ENCODE measurements at places on chromosomes 5 and 9. TPM values are rescaled to one million over a fixed set of nuclear protein-coding genes. Genes with fewer than 3 reads are reported as not detected.

FGF1 gene
- not detected for total RNA-seq

GRCh38 chr9:18675332-18675731 lies 201.4 kb downstream of the ADAMTSL1 start:
- no peaks in the 10 kb centered on the region for H3K27me3 ChIP-seq
- no peaks in the 10 kb centered on the region for H3K36me3 ChIP-seq
- no peak for DNase-seq
- H3K4me3 ChIP-seq, result no peak overlapping the region

RMRP gene
- 1,959 TPM for total RNA-seq

DNA sequence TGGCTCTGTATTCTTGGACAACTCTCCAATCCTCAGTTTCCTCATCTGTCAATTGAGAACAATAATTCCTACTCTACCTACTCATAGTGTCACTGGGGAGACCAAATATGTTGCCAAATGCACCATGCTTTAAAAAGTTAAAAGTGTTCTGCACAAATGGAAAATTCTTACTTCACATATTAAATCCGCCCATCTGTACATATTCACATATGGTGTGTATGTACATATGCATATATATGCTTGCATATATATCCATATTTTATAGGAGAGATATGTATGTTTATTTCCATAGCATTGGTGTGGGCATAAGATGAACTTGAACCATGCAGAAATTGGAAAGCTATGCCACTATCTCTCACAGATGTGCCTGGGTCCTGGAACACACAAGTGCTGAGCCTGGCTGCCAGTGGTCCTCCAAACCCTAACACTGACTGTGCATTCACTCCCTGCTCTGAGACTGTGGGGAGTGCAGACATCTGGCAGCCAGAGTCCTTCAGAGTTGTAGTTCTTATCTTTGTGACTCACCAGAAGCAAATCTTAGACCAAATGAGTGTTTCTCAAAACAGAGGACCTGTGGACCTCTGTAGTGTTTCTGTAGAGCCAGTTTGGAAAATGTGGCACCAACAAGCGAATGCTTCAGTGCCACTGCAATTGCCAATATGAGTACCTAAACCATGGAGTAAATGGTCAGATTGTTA lies 168.7 kb downstream of the GRIA1 start:
- DNase-seq, result no peak
- peaks cover 2% of the 10 kb centered on the region for H3K27me3 ChIP-seq
- no peaks in the 10 kb centered on the region for H3K4me1 ChIP-seq
- H3K4me3 ChIP-seq, result no peak overlapping the region
- H3K27ac ChIP-seq, result no peak overlapping the region

PCDHA9 gene
- not detected for total RNA-seq

PSMB7 gene
- 121 TPM for total RNA-seq

DNA sequence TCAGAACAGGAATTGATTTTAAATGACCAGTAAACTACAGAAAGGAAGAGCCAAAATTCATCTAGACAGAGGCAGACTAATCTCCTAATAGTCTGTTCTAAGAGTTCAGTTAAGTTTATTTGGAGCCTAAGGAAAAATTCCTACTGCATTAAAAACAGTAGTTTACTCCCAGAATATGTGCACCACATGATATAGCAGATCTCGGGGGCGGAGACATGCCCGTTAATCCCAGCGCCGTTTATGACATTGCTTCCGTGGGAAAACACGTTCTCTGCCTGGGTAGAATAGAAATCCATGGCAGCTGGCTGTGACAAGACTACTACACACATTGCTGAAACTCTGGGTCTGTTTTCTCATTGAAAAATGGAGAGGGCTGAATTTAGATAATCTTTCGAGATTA lies 11.4 kb downstream of the HABP4 start:
- H3K27ac ChIP-seq, result no peak overlapping the region
- H3K4me3 ChIP-seq, result no peak overlapping the region
- H3K4me1 ChIP-seq, result peaks cover 4% of the 10 kb centered on the region
- no peak for DNase-seq

PRRX2 gene
- 0.15 TPM for total RNA-seq

- H3K4me3 ChIP-seq, result no peak overlapping the region
- H3K27me3 ChIP-seq, result no peaks in the 10 kb centered on the region
- H3K36me3 ChIP-seq, result no peaks in the 10 kb centered on the region
- H3K27ac ChIP-seq, result no peak overlapping the region
Measured at GRCh38 chr5:64944868-64945267, 176.1 kb downstream of the CWC27 start.

GRCh38 chr5:68861099-68861498 lies 232.7 kb upstream of the SLC30A5 start:
- no peak overlapping the region for H3K27ac ChIP-seq
- H3K27me3 ChIP-seq, result no peaks in the 10 kb centered on the region
- no peak for DNase-seq

- H3K4me1 ChIP-seq, result peaks cover 40% of the 10 kb centered on the region
- DNase-seq, result no peak
- peaks cover 56% of the 10 kb centered on the region for H3K27me3 ChIP-seq
- H3K27ac ChIP-seq, result peak overlapping the region; percentile 19
- H3K36me3 ChIP-seq, result no peaks in the 10 kb centered on the region
Measured at GRCh38 chr5:1007221-1007680, 1.4 kb upstream of the NKD2 start.

DNA sequence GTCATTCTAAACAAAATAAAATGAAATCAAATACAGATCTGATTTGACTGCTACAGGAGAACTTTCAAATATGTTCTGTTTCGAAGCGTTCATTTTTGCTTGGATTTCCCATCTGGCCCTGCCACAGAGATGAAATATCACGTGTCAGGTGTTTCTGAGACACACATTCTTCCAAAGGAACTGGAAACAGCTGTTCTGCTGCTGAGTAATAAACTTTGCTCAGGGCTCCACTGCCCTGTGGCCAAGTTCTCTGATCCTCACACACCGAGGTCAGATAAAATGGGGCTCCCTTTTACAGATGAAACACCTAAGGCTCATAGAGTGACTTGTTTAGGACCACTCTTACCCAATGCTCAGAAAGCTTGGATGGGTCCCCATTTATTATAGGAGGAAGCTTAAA lies 42.5 kb downstream of the FRMPD1 start:
- H3K27me3 ChIP-seq, result peaks cover 46% of the 10 kb centered on the region
- H3K4me1 ChIP-seq, result no peaks in the 10 kb centered on the region
- H3K4me3 ChIP-seq, result no peak overlapping the region
- DNase-seq, result no peak

- peak overlapping the region; percentile 0 for H3K4me3 ChIP-seq
- peak overlapping the region; percentile 82 for H3K27ac ChIP-seq
- peaks cover 23% of the 10 kb centered on the region for H3K27me3 ChIP-seq
- peak; percentile 85 for DNase-seq
- H3K36me3 ChIP-seq, result peaks cover 1% of the 10 kb centered on the region
Measured at GRCh38 chr9:127004946-127005769, 90.6 kb downstream of the RALGPS1 start.

TMEM171 gene
- total RNA-seq, result not detected

TMEM215 gene
- not detected for total RNA-seq

DNA sequence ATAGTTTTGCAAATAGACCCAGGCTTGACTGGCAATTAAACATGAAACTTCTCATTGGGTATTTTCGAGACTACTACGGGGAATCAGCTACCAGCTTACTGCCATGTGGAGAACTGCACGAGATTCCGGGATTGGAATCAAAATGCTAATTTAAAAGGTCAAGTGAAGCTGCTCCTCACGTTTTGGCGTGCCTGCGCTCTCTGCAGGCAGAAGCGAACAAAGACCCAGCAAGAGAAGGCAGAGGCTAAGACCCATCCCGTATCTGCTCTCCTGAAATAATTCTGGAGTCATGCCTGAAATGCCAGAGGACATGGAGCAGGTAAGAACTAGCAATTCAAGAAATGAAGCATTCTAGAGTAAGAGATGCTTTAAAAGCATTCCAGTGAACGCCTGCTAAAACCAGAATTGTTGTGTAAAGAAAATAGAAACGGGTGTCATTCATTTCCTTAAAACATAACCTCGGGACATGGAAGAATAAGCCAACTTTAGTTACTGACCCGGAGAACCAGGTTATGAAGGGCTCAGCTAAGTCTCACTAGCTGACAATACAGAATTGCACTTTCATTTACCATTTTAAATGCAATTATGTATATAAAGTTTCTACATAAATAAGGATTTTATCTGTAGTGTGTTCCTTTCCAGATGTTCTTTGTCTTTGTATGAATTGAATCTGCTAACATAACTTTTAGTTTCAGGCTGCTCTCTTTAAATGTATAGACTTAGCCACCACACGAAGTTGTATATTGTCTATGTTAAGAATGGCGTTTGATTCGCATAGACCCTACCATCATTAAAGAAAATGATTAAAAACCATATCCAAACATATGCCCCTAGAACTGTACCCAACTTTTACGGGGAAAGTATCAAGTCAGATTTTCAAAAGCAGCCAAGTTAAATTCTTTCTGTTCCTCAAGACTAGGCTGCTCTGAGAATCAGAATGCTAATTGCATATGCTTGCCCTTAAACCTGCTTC lies 2.0 kb upstream of the MAT2B start:
- H3K27me3 ChIP-seq, result no peaks in the 10 kb centered on the region
- peak overlapping the region; percentile 88 for H3K4me3 ChIP-seq
- H3K36me3 ChIP-seq, result peaks cover 7% of the 10 kb centered on the region
- DNase-seq, result peak; percentile 49
- peak overlapping the region; percentile 96 for H3K27ac ChIP-seq

DNA sequence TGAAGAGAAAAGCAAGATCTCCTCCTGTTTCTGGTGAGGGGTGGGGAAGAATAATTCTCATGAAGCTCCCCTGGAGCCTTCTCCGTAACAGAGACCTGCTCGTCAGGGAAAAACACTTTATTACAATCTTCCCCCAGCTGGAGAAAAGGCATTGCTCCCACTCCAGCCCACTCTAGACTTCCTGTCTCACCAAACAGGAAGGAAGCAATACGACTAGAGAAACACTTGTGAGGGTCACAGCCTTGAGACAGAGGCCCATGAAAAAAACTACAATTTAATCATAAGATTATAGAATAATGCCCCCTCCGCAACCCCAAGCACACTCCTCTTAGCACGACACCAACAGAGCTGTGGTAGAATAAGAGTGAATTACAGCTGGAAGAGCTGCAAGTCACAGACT lies 197.2 kb upstream of the S1PR3 start:
- H3K27me3 ChIP-seq, result peaks cover 5% of the 10 kb centered on the region
- DNase-seq, result no peak
- H3K36me3 ChIP-seq, result no peaks in the 10 kb centered on the region
- no peak overlapping the region for H3K4me3 ChIP-seq
- no peak overlapping the region for H3K27ac ChIP-seq

Data from activated CD4-positive, alpha-beta T cell treated with anti-CD3 and anti-CD28 coated beads, Interleukin-2, amount 10 ng/mL, durations not matched to agents 7 days and 5 days (primary cell).